ENCODE measurements at places on chromosomes 7 and 10.

- no peak for DNase-seq
These were observed 6.5 kb downstream of the LBX1 start for GRCh38 chr10:101222683-101223273.

- DNase-seq = no peak
These were observed 325.7 kb downstream of the GATA3 start for GRCh38 chr10:8379906-8380832.

GRCh38 chr7:130114776-130115175 is 44.4 kb downstream of the KLHDC10 start:
- DNase-seq = no peak

- no peak for DNase-seq
These were observed 417.9 kb downstream of the IPMK start for GRCh38 chr10:57849691-57850357.

DNA sequence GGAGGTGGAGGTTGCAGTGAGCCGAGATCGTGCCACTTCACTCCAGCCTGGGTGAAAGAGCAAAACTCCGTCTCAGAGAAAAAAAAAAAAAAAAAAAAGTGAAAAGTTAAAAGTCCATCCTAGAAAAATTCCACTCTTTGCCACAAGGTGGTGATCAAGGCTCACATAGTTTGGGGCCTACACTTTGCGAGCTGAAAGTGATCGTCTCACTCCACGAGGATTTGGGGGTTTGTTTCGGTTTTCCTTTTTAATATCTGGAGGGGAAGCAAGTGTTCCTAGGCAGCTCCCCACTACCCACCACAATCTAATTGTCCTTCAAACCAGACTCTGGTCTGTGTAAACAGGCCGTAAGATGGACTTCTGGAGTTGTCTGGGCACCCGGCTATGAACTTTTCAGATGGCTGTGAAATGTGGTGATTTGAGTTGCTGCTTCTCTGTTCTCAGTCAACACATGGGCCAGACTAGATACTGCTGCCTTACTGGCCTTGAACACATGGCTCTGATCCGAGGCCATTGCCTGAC is 27.1 kb downstream of the PRLHR start:
- DNase-seq = no peak

DNA sequence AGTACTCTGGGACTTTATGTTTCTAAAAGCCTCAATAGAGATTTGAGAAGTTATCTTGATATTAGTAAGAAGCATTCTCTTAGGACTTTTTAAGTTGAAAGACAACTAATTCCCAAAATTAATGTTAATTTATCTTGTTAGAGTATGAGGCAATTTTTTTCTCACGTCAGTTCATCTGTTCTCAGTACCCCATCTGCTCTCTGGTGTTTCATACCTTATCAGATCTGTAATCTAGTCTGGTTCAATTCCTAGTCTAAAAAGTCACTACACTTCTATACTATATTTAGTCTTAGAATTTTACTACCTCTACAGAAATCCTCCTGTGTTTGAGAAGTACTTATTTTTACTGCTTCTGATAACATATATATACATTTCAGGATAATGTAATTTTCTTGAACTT is 66.1 kb downstream of the LRGUK start:
- DNase-seq = no peak

- DNase-seq = no peak
These were observed 99.1 kb downstream of the SND1 start for GRCh38 chr7:127751062-127751461.

GRCh38 chr7:152967958-152968357 is 208.4 kb downstream of the ACTR3B start:
- no peak for DNase-seq

GRCh38 chr7:158707610-158708009 is 3.0 kb upstream of the NCAPG2 start:
- DNase-seq = no peak

- DNase-seq = no peak
These were observed 281.8 kb upstream of the KLF6 start for GRCh38 chr10:4066581-4067390.

- no peak for DNase-seq
These were observed 15.4 kb downstream of the YWHAG start for GRCh38 chr7:76343294-76343930.

- DNase-seq = no peak
These were observed 26.2 kb upstream of the BMPR1A start for GRCh38 chr10:86730227-86730626.

DNA sequence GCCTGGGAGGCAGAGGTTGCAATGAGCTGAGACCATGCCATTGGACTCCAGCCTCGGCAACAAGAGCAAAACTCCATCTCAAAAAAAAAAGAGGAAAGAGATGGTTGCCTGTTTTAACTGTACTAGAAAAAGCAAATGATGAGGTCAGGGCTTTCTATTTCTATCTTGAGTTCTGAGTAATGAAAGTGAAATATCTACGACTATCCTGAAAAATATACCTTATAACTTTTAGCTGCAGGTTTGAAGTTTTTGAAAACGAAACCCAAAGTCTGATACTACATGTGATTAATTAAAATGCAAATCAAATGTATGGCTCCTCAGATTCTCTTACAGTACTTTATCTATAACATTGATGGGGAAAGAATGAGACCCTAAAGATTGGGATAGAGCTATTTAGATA is 636.2 kb upstream of the LRRN3 start:
- no peak for DNase-seq

DNA sequence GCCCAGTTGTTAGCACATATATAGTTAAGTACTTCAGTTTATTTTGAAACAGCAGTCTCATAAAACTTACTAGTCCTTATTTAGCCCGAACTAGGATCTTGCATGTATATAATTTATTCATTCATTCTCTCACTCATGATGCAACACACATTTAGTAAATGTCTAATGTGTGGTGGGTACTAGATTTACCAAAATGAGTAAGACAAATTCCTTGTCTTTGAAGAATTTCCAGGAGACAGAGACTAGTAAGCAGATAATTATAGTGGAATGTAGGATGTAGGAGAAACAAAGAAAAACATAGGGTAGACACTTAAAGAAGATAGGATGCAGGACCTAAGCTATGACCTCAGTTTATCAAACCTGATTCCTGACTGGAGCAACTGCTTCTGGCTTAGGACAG is 120.2 kb upstream of the AMPH start:
- DNase-seq = no peak

- DNase-seq = no peak
These were observed 43.5 kb upstream of the CHST3 start for GRCh38 chr10:71920540-71921323.

GRCh38 chr7:55504093-55504859 is 68.0 kb downstream of the VOPP1 start:
- no peak for DNase-seq

DNA sequence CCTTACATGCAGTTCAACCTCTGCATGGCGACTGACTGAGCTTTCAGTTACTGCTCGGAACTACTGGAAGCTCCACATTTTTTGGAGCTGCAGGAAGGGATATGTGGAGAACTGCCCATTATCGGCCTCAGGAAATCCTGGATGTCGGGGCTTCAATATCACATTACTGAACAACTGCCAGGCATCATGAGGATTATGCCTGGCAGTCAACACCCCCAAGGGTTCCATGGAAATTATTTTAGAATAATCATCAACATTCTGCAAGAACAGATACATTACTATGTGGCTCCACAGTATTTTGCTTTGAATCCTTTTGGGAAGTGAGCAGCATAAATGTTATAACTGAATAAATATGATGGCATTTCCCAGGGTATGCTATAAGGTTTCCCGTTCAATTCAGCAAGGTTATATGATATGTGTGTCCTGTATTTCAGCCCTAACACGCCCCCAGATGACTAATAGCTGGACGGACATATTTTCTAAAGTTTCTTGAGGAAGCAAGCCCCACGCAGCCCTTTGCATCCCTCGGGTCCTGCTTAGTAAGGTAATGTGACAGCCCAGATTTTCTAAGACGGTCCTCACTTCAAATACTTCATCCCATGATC is 53.0 kb upstream of the OPALIN start:
- DNase-seq = no peak

GRCh38 chr10:53088961-53089360 is 316.4 kb upstream of the MBL2 start:
- DNase-seq = no peak

DNA sequence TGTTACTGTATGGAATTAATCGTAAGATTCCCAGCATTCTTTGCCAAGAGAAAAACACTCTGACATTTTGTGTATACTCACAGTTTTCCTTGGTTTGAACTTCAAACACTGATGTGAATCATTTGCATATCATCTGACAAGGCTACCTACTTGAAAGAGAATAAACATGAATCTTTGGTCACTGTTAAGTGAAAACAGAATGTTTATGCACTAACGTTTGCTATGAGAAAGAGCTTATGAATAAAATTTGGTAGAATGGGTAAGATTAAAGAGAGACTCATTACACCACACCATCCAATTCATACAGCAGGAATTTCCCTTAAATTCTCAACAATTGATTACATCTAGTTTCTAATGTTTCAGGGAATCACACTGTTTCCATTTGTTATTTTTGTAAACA is 46.6 kb downstream of the MACC1 start:
- no peak for DNase-seq

DNA sequence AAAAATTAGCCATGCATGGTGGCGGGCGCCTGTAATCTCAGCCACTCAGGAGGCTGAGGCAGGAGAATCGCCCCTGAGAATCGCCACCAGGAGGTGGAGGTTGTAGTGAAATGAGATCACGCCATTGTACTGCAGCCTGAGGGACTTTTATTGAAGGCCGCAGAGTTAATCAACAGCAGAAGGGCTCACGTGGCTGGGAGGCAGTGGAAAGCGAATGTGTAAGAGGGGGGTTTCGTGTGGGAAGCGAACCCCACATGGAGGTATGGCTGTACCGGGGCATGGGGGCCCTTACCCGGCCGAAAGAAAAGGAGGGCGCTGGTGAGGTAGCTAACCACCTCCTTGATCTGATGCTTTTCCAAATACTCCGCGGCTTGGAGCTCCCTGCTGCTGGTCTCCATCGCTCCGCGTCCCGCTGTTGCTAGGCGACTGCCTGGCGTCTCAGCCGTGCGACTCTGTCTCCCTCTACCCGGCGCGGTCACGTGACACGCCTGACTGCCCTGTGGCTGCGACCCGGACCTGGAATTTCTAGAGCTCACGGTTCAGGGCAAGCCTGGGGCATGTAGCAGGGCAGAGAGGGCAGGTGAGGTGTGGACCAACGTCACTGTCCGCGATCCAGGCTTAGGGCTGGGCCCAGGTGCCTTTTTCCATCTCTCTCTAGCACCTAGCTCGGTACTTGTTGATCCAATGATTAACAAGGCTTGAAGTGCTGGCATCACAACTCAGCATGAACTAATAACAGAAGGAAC is at the start of gene EFCAB10:
TSS of gene EFCAB10 (minus strand) at position 428 of the 746 bp plus-strand sequence. CDS start at position 398, 30 bp downstream.
- no peak for DNase-seq
